ENCODE measurements at places on chromosomes 6 and 20.

GRCh38 chr6:4603291-4603690, 172.9 kb upstream of the CDYL start:
- DNase-seq = no peak

DNA sequence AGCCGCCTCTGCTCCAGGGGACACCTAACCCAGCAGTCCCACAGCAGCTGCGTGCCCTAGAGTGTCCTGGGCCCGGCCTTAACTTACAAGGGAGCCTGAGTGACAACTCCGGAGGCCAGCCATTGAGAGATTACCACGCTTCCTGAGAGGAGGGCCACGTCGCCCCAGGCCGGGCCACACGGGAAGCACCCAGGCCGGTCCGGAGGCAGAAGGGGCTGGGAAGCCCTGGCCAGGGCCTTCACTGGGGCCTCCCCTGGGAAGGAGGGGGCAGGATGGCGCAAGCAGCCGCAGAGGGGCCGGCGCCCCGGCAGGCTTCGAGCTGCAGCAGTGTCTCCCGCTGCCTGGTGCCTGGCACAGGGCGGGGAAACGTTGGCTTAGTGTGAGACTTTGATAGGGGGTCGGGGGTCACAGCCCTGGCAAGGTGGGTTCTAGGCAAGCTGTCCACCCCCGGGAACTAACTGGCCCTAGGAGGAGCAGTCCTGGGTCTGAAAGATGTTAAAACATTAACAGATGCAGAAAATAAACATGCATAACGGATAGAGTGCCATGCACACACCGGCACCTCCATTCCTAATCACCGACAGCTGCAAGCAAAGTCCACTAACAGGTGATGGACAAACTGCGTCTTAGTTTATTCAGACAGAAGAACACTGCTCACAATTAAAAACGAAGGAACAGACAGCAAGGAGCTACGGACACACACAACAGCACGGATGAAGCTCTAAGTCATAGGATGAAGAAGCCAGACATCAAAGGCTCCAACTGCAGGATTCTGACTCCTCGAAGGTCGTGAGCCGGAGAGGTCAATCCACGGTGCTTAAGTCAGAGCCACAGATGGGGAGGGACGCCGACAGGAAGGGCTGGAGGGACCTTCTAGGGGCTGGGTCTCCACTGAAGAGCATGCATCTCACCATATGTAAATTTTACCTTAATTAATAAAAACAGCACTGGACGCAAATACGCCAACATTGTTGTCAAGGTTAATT, 17.4 kb downstream of the CHRNA4 start:
- DNase-seq = no peak

GRCh38 chr20:49757597-49757996, 43.9 kb upstream of the B4GALT5 start:
- DNase-seq = no peak

DNA sequence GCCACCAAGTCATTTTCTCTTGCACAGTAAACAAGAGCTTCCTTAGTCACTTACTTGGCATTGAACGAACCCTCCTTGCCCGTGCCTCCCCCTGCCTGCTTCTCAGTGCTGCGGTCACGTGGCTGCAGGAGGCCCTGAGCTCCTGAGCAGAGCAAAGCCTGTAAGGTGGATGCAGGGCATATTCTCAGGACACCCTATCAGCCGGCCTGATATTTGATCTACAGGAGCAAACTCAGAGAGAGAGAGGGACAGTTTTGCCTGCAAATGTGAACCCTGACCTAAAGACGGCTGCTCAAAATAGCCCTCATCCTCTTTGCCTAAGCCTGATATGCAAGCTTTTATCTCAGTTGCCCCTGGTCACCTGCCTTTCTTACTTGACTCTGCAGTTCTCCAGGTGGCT, 93.0 kb upstream of the POPDC3 start:
- DNase-seq = no peak

GRCh38 chr6:16124198-16125180, 4.4 kb upstream of the MYLIP start:
- DNase-seq = no peak

DNA sequence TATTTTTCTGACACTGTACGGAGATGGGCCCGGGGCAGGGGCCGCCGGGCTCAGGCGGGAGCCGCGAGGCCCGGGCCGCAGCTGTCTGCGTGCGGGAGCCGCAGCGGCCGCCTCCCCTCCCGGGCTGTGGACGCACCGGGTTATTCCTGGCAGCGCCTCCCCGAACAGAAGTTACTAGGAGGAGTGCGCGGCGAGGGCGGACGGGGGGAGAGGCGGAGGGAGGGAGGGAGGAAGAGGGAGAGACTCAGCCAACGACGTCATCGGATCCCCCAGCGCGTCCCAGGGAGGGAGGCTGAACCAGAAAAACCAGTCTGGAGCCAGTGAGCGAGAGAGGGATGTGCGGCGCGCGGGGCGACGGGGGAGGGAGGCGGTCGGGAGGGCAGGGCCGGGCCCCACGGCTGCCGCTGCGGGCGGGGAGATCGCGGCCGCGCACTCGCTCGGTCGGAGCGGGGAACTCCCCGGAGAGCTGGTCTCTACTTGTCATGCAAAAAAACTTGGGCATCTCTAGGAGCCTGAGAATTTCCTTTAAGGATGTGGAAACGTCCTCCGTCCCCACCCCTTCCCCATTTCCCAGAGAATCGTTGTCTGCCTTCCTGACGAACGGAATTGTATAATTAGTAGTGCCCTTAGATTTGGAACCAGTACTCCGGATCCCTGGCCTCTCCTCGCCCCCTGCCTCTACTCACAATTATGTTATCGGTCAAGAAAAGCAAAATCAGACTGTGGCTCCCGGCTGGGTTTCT, 1.4 kb upstream of the HIVEP2 start:
- peak; percentile 90 for DNase-seq

DNA sequence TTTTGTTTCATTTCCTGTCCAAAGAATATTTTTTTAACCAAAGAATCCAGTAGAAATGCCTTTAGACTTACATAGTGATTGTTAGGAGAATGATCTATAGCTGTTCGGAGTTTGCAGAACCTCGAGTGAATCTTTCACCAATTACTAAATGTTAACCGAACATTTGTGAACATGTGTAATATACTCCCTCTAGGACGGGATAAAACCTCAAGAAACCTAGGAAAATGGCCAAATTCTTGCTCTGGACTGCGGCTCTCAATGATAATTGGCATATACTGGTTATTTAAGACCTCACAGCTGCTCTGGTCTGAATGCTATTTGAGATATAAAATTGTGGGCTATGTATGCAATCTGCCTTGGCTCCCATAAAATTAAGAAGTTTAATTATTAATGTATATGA, 137.1 kb downstream of the PACRG start:
- no peak for DNase-seq

- no peak for DNase-seq
Observed at GRCh38 chr6:3755637-3756545, 4.4 kb upstream of the PXDC1 start.

- no peak for DNase-seq
Observed at GRCh38 chr6:101396548-101397173, 3.2 kb downstream of the GRIK2 start.

GRCh38 chr6:65569505-65569904, 137.5 kb downstream of the EYS start:
- DNase-seq = no peak

GRCh38 chr6:80439721-80440470, 333.4 kb downstream of the BCKDHB start:
- DNase-seq = no peak

GRCh38 chr6:110468731-110469130, 7.7 kb downstream of the SLC22A16 start:
- no peak for DNase-seq

GRCh38 chr6:111183702-111184517, 96.6 kb downstream of the SLC16A10 start:
- DNase-seq = no peak

- DNase-seq = no peak
Observed at GRCh38 chr20:46328200-46328882, 20.0 kb upstream of the CDH22 start.

DNA sequence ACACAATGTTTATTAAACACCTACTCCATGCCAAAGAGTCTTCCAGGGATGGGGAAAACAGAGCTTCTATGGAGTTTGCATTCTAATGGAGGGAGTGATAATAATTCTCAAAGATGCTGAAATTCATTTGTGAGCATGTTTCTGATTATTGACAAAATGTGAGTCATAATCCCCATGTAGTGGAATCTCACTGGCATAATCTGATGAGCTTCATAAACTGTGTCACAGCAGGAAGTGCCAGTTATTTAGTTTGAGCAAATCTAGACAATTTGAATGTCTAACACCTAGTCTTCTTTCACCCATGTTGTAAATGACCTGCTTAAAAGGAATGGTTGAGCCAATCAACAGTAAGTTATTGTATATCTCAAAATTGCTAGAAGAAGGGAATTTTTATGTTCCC, 95.1 kb downstream of the KCNQ5 start:
- DNase-seq = no peak

- no peak for DNase-seq
Observed at GRCh38 chr6:111118826-111119225, 31.5 kb downstream of the SLC16A10 start.

GRCh38 chr20:44651684-44652423, at the start of gene ADA:
Gene ADA (minus strand): TSS chr20:44651699. CDS start chr20:44651607, 92 bp downstream.
- DNase-seq = no peak

GRCh38 chr6:130717657-130718056, 109.5 kb upstream of the SMLR1 start:
- DNase-seq = no peak

GRCh38 chr6:142907544-142907943, 37.4 kb downstream of the HIVEP2 start:
- no peak for DNase-seq

- DNase-seq = no peak
Observed at GRCh38 chr6:46730921-46731461, 4.2 kb downstream of the PLA2G7 start.

DNA sequence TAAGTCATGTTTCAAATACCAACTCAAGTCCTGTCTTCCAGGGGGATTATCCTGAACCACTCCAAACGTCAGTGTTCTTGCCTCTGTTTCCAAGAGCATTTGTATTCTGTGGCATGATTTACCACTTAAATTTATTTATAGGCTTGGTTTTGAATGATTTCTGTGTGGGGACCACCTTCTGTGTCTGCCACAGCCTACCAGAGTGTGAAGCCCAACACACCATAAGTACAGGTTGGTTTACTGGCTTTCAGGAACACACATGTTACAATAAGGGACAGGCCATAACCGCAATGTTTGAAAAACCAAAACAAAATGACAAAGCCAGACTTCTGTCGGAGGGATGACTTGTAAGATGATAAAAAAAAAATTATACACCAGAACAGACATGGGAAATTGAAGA, 56.5 kb upstream of the MAP3K7 start:
- no peak for DNase-seq

GRCh38 chr6:113630738-113631535, 226.2 kb upstream of the MARCKS start:
- DNase-seq = no peak

DNA sequence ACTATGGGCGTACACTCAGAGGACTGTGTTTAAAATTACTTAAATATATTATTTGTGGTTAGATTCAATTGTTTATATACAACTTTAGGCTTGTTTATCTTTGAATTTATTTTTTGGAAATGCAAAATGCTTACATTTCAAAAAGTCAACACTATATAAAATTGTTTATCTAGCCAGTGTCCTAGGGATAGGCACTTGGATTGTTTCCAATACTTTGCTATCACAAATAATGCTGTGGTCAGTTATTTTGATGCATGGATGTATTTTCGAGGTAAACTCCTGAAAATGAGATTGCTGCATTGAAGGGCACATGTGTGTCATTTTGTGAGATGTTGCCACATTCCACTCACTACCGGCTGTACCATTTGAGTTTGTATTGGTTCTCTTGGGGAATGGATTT, 213.9 kb downstream of the SLC24A3 start:
- no peak for DNase-seq

DNA sequence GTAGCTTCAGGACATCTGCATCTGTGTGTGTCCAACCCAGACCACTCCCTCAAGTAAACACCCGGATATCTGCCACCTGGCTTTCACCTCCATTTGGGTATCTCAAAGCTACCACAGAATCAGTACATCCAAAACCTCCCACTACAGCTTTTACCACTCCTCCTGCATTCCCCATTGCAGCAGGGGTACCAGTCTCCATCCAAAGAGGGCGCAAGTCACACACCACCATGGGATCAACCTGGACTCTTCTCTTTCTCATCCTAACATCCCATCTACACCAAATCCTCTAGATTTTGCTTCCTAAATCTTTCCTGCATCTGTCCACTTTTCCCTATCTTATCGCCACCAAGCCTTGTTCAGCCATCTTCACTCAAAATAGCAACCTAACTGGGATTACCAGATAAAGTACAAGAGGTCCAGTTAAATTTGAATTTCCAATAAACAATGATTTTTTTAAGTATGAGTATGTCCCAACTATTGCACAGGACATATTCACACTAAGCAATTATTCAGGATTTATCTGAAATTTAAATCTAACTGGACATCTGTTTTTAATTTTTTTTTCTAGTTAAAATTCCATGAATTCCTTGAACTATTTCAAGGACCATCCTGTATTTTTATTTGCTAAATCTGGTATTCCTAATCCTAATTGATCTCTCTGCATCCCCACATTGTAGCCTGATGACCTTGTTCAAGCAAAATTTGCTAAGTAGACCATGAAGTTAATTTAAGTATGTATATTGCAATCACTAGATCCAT, 164.3 kb upstream of the MLN start:
- DNase-seq = no peak

GRCh38 chr6:170096803-170097504, 193.9 kb downstream of the DLL1 start:
- no peak for DNase-seq

GRCh38 chr6:6436946-6437345, 116.5 kb upstream of the F13A1 start:
- no peak for DNase-seq

- DNase-seq = no peak
Observed at GRCh38 chr6:122753688-122754056, 25.8 kb upstream of the FABP7 start.

GRCh38 chr6:48765352-48765961, 654.5 kb upstream of the PTCHD4 start:
- no peak for DNase-seq

- no peak for DNase-seq
Observed at GRCh38 chr20:16672299-16672698, 57.5 kb upstream of the SNRPB2 start.

DNA sequence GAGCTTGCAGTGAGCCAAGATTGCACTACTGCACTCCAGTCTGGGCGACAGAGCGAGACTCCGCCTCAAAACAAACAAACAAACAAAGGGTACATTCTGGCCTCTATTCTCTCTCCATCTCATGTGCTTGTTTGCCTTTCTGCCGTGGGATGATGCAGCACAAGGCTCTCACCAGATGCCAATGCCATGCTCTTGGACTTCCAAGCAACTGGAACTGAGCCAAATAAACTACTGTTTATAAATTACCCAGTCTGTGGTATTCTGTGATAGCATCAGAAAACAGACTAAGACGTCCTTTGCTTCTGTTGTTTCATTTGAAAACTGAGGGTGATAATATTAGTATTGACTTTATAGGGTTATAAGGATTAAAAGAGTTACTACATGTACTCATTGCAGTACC, 3.6 kb upstream of the BRD2 start:
- no peak for DNase-seq

All from activated CD4-positive, alpha-beta T cell treated with anti-CD3 and anti-CD28 coated beads for 1 hour (primary cell).